CMK (cell line): ENCODE measurements at places on chromosomes 7 and 10.

- DNase-seq = no peak
These were observed 581 bp upstream of the GLCCI1 start for GRCh38 chr7:7967886-7968543.

GRCh38 chr10:77911535-77912123, 14.9 kb downstream of the DLG5 start:
- DNase-seq = no peak

GRCh38 chr7:45118292-45118691, 6.8 kb upstream of the TBRG4 start:
- no peak for DNase-seq

DNA sequence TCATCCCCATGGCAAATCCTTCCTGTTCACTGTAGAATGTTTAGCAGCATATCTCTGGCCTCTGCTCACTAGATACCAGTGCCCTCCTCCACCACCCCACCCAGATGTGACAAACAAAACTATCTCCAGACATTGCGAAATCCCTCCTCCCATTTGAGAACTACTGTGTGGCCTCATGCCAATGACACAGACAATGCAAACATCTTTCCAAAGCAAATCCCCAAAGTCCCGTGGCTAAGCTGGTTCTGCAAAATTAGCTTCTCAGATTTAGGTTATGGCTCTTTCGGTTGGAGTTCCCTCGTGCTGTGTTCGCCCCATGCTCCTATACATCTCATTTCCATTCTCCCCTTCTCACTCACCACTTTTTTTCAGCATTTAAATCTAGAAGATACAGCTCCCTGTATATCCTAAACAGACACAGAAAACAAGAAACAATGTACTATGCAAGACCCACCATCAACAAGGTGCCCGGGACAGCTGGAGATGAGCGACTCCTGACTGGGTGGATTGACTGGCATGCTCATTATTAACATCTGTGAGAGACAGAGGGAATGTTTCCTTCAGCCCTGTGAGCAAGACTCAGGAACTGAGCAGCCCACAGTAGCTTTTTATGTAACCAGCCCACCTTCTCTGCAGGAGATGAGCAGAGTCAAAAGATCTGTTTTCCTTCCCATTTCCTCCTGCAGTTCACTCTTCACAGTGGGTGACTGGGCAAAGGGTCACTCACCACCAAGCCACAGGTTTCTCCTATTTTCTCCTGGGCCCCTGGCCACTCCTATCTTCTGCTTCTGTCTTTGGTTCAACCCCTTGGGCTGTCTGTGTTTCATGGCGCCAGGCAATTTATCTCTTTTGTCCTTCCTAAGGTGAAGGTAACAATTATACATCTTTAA, 225.7 kb upstream of the AOAH start:
- DNase-seq = no peak

DNA sequence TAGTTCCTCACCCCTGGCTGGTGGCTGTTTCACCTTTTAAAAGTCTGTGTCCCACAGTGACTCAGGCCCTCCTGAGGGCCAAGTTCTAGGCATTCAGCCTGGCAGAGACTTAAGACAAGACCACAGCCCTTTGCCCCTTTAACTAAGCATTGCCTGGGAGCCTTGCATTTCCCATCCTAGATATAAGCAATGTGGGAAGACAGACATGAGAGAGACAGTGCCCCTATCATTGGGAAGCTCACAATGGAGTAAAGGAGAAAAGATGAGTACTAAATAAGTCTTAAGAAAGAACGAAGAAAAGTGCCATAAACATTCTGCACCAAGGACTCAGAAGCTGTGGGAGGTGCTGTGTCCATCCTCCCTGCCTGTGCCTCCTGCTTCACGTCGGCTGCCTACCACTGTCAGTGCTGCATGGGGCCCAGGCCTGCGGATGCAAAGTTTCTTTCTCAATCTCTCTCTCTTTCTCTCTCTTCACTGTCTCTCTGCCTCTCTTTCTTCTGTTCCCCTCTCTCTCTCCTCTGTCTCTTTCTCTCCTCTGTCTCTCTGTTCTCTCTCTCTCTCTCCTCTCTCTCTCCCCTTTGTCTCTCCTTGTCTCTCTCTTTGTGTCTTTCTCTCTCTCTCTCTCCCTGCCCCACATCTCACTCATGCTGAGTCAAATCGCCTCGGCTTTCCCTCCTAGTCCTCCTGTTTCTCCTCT, 21.5 kb downstream of the GPRIN2 start:
- no peak for DNase-seq

- no peak for DNase-seq
These were observed 347.9 kb upstream of the MEOX2 start for GRCh38 chr7:16034353-16034752.

DNA sequence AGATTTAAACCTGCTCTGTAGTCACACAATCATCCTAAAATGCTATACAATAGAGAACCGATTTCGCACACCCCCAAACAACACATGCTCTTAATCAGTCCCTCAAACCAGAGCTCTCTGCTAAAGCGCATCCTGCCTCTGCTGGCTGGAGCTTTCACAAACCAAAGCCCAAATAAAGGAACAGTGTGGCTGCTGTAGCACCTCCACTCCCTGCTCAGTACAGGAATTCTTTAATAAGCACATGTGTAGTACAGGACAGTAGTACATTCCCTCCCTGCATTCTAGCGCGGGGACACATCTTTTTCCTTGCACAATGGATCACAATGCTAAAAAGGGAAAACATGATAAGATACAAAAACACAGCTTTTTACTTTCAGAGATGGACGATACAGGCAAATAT, 684.6 kb downstream of the MAGI2 start:
- DNase-seq = no peak

DNA sequence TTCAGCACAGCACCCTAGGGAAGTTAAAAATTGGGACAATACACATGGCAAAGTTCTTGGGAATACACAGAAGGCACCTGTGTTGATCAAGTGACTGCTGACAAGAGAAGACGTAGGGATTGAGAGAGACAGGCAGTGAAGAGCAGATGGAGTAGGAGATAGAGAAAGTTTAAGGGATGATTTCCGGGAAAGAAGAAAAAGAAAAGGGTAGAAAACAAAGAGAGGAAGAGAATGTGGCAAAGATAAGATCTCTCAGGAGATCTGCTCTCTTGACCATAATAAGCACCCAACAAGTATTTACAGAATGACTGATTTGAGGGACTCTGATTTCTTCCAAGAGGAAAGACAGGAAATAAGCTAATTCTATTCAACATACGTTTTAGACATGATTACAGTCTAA, 15.1 kb upstream of the RALA start:
- DNase-seq = no peak

DNA sequence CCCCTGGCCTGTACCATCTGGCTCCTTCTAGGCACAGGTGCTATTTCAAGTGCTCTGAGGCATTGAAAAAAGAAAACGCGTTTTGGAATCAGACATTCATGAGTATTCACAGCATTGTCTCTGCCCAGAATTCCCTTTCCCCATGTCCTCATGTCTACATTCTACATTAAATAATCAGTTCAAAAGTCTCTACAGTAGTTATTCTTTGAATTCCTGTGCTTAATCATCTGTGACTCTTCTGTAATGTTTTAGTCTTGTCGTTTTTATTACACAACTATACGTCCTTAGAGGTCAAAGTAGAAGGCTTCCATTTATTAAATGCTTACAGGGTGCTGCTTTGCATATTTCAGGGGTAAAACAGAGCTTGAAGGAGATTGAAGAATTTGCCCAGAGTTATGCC, 95.7 kb downstream of the BICC1 start:
- DNase-seq = no peak

GRCh38 chr10:5624701-5625100, 41.7 kb downstream of the ASB13 start:
- DNase-seq = no peak

DNA sequence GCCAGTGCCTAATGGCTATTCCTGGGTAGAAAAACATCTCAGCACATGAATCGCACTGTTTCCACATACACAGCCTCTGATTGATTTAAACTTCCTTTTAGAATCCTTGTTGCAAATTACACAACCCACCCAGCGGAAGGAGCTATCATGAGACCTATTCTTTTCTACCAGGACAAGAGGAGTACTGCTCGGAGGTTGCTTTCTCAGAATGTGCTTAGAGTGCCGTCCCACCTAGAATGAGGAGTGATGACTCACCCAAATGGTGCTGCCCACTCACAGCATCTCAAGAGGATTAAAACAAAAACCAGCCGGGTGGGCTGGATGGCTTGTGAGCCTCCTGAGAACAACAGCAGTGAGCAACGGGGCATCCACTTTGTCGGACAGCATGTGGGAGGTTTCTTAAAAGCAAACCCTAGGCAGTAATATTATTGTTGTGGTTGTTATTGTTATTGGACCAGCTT, 128.9 kb downstream of the DGKI start:
- no peak for DNase-seq

GRCh38 chr7:21722371-21722770, 179.5 kb downstream of the DNAH11 start:
- no peak for DNase-seq

DNA sequence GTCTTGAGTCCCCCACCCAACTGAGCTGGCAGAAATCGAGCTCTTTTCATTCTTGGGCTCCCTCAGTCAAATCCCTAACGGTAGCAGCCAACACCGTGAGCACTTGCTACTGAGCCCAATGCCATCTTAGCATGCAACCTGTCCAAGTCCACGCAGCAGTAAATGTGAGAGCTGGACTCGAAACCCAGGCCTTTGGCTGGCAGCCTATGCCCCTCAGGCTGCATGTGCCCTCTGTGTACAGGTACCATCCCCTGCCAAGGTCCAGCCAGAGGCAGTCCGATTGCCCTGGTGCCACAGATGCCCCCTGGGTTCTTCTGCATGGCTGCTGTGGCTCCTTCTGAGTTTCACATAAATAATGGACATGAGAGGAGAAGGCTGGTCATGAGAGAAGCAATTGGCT, 1.2 kb upstream of the TMEM273 start:
- no peak for DNase-seq

DNA sequence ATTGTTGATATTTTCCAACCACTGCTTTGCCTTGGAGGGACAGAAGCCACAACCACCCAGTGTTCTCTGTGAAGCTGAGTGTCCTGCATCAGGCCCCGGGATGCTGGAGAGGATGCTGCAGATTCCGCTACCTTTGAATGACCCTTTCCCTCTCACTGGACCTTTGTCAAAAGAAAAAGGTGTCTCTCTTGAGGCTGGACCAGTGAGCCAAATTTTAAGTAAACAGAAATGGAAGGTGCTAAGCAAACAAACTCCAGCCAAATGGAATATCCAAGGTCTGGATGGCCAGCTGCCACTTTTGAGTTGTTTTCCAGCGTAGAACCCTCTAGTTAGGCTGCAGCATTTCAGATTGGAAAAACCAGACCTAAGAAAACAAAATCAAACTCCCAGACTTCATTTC, 145.5 kb downstream of the TRIL start:
- no peak for DNase-seq

DNA sequence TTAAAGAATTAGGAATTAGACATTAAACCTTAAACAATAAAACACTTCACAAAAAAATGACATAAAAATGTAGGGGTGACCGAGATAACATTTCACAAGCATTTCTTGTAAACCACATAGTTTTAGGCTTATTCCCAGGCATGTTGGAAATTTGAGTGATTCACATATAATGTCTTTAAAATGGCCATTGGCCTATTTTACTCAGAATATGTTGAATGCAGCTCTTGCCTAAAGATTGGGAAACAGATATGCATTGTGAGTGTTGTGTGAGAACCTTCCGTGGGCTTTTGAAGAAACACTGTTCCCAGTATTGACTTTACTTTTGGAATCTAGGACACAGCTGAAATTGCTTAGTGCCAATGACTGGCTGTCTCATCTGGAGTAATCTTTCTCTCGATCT, 79.6 kb downstream of the ARL5B start:
- DNase-seq = no peak

DNA sequence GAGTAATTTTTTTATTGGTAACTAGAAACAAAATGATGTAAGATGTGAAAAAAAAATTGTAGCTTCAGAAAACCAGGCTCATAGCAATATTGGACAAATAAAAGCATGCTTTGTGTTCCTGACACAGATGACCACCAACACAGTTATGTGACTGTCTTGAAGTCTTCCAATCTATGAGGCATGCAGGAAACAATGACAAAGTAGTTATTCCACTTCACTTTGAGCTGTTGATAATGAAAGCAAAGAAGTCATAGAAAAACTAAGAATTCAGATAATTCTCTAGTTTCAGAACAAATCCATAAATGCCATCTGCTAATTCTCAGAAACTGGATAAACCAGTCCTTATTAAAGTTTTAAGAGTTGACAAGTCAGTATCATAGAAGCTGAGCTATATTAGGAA, 378.4 kb upstream of the SEMA3D start:
- no peak for DNase-seq

- no peak for DNase-seq
These were observed 170.8 kb upstream of the KMT2E start for GRCh38 chr7:104843198-104843597.

- DNase-seq = no peak
These were observed 185.3 kb downstream of the DIP2C start for GRCh38 chr10:504121-504611.

GRCh38 chr10:20858292-20859124, 38.6 kb downstream of the NEBL start:
- no peak for DNase-seq

GRCh38 chr10:129850316-129850715, 113.8 kb downstream of the EBF3 start:
- DNase-seq = no peak

- DNase-seq = no peak
These were observed 29.3 kb upstream of the C10orf53 start for GRCh38 chr10:49649936-49650723.

DNA sequence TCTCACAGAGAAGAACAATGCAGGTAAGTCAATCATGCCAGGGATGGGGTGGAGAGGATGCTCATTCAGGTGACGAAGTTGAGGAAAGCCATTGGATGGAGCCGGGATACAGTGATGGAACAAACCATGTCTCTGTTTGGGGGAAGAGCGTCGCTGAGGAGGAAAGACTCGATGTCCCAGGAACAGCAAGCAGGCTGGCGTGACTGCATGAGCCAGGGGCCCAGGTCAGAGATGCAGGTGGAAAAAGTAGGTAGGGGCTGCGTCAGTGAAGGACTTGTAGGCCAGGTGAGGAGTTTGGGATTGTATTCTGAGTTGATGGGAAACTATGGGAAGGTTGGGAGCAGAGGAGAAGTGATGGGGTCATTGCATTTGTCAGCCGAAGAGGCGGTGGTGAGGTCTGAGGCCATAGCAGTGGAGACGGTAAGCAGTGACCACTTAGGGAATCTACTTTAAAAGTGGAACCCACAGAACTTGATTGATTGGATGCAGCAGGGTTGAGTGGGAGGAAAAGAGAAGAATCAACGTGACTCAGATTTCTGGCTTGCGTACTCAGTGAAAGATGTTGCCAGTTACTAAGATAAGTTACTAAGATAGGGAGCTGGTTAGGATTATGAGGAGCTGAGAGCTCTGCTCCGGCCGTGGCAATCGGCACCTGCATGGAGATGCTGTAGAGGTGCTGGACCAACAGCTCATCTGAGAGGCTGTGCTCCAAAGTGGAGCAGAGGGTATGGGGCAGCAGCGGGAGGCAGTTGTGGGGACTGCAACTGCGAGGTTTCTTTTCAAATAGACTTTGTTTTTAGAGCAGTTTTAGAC, 12.5 kb upstream of the IL2RA start:
- DNase-seq = no peak

GRCh38 chr10:124403548-124403947, 15.2 kb downstream of the OAT start:
- DNase-seq = peak; percentile 38

GRCh38 chr7:144720149-144720548, 115.7 kb downstream of the TPK1 start:
- no peak for DNase-seq
